ENCODE measurements at places on chromosomes 6 and 20.

- DNase-seq = no peak
Observed at GRCh38 chr6:159983641-159984080, 14.8 kb downstream of the IGF2R start.

GRCh38 chr20:50089787-50090177, 23.2 kb downstream of the UBE2V1 start:
- DNase-seq = no peak

DNA sequence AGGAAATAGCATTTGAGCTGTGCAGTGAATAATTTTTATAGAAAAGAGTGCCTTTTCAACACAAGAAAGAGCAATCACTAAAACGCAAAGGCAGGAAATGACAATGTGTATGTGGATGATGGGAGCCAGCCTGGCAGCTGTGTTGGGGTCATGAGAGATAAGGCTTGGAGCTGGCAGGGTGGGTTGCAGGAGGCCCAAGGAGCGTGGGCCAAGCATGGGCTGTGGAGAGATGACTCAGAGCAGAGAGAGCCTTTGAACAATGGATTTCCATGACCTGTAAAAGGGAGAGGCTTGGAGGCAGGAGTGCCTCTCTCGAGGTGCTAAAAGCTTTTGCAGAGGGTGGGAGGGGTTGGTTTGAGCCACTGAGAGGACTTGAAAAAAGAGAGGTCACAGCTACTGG, 6.6 kb upstream of the TBC1D7 start:
- no peak for DNase-seq

- no peak for DNase-seq
Observed at GRCh38 chr6:100612094-100612493, 147.4 kb upstream of the SIM1 start.

- no peak for DNase-seq
Observed at GRCh38 chr6:160004419-160005175, 35.7 kb downstream of the IGF2R start.
